ENCODE measurements at places on chromosomes 2 and 18.

- DNase-seq, result no peak
Observed at GRCh38 chr2:112204411-112204810, 50.4 kb downstream of the ZC3H8 start.

DNA sequence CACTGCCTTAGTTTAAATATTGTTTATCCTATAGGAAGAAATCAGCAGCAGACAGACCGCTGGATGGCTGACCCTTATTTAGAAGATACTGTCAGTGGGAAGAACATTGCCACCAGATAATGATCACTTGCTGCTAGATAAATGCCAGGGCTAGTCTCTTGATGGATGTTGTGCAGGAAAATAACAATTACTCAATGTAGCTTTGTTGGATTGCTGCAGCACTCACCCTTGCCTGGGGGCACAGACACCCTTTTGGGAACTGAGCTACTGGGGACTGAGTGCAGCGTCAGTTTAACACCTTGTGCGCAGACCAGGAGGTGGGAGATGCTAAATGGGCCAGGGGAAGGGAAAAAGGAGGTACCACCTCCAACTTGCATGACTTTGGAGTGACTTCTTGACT lies 64.2 kb upstream of the CAPN13 start:
- DNase-seq, result no peak

- DNase-seq, result no peak
Observed at GRCh38 chr2:134198006-134198634, 55.8 kb upstream of the MGAT5 start.

DNA sequence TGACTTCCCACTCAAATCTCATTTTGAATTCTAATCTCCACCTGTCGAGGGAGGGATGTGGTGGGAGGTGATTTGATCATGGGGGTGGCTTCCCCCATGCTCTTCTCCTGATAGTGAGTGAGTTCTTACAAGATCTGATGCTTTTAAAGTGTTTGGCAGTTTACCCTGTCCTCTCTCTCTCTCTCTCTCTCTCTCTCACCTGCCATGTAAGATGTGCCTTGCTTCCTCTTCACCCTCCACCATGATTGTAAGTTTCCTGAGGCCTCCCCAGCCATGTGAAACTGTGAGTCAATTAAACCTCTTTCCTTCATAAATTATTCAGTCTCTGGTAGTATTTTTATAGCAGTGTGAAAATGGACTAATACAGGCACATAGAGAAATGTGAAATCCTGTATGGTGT lies 7.0 kb upstream of the LDAH start:
- no peak for DNase-seq

DNA sequence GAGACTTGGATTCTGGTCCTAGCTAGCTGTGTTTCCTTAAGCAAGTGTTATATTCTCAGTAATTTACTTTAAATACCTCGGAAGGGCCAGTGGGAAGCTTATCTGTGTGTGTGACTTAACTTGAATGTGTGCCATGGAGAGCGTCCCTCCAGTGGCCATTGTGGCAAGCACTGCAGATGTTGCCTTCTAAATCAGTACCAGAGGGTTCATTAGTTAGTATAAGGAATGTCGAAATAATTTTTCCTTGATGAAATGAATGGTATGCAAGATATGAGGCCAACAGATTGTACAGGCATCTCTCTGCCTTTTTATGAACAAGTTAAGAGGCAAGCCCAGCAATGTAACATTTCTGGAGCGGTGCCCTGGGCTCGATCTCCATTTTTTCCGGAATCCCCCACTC lies 52.0 kb downstream of the FBXO36 start:
- no peak for DNase-seq

DNA sequence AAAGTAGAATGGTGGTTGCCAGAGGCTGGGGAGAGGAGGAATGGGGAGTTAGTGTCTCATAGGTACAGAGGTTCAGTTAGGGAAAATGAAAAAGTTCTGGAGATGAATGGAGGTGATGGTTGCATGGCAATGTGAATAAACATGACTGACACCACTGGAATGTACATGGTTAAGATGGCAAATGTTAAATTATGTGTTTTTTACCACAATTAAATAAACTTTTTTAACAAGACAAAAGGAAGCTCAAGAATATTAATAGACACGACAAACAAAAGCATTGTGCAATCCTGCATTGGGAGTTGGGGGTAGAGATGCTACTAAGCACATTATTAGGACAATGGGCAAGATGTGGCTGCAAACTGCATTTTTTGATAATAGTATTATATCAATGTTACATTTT lies 147.7 kb downstream of the TWIST2 start:
- DNase-seq, result no peak

- no peak for DNase-seq
Observed at GRCh38 chr2:28751956-28752630, 463 bp downstream of the PPP1CB start.

- no peak for DNase-seq
Observed at GRCh38 chr18:58928386-58928785, 63.7 kb downstream of the ZNF532 start.

GRCh38 chr2:120866071-120866470 lies 130.4 kb downstream of the GLI2 start:
- DNase-seq, result no peak

DNA sequence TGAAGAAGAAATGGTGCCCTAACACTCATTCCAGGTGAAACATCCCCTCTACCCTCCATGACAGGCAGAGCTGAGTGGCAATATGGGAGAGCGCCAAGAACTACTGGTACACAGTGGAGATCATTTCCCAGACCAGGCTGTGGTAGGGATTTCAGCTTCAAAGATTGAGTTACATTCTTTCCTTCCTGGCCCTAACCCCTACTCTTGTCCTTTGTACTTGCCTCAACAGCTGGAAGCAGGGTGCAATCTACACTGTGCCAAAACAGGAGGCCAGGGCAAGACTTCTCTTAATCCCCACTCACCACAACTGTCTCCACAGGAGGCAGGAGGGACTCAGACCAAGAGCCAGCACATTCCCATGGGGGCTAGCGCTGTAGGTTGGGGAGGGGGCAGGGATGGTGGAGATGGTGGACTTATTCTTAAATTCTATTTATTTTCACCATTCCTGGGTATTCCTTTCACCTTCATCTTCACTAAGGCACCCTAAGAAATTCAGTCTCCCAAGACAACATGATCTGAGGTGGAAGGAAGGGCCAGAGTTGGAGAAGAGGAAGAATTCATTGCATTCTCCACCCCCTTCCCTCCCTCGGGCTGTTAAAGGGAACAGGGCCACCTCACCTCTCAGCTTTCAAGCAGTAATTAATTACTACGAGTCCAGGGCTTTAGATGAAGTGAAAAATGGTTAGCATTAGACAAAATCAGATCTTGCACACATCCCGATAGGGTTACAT lies 65.9 kb downstream of the AAK1 start:
- DNase-seq, result no peak

DNA sequence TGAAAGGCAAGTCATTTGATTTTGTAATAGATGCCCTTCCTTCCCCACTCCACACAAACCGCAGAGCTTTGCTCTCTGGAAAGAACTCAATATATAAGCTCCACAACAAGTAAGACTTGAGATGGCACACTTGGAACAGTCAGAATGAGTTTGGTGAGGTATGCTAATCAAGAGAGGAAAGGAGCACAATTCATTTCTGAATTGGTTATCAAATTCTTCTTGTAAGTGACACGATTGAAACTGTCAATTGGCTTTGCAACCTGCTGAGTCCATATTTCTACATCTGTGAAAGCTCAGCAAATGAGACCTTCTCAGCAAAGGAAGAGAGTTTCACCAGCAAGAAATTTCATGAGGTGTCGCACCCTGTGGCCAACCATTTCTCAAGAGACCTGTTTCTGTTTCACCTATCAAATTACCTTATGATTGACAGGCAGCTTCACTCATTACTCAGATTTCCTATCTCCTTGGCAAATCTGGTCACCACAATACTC lies 19.1 kb downstream of the CTLA4 start:
- no peak for DNase-seq

DNA sequence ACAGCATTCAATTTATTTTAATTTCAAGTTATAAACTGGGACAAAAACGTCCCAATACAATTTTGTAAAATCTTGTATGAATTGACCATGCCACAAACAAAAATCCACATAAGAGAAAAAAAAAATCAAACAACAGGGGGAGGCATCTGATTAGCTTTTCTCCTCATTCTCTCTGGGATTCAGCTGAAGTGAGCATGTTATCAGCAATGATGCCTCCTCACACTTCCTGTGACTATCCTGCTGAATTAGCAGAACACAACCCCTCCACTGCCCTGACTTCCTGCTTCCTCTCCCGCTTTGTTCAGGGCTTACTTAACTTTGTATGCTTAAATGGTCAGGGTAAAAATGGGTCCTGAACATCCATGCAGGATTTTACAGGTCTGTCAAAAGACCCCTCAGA lies 132.2 kb upstream of the ITGB6 start:
- no peak for DNase-seq

- no peak for DNase-seq
Observed at GRCh38 chr2:51469102-51469501, 437.2 kb upstream of the NRXN1 start.

- no peak for DNase-seq
Observed at GRCh38 chr18:377088-377487, 109.2 kb upstream of the THOC1 start.

- no peak for DNase-seq
Observed at GRCh38 chr2:27086724-27087593, at the start of gene KHK. Gene KHK, plus strand, starts transcription at chr2:27086772. Its CDS starts 488 bp downstream, at chr2:27087260.

GRCh38 chr2:198518935-198519334 lies 714.5 kb downstream of the PLCL1 start:
- no peak for DNase-seq

GRCh38 chr2:108932736-108933332 lies 56.2 kb downstream of the EDAR start:
- DNase-seq, result no peak

GRCh38 chr18:2395427-2396161 lies 175.7 kb downstream of the METTL4 start:
- no peak for DNase-seq

DNA sequence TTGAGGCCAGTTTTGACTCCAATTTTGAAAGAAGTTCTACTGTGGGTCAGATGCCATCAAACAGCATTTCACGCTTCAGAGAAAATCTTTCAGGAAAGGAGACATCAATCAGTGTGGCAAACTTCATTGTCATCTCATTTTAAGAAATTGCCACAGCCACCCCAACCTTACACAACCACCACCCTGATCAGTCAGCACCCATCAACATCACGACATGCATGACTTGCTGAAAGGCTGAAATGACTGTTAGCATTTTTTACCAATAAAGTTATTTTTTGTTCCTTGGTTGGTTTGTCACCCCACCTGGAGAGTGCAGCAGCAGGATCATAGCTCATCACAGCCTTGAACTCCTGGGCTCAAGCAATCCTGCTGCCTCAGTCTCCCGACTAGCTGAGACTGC lies 10.4 kb downstream of the DNAJC10 start:
- DNase-seq, result no peak

GRCh38 chr2:12173271-12173942 lies 427.0 kb downstream of the LPIN1 start:
- no peak for DNase-seq

DNA sequence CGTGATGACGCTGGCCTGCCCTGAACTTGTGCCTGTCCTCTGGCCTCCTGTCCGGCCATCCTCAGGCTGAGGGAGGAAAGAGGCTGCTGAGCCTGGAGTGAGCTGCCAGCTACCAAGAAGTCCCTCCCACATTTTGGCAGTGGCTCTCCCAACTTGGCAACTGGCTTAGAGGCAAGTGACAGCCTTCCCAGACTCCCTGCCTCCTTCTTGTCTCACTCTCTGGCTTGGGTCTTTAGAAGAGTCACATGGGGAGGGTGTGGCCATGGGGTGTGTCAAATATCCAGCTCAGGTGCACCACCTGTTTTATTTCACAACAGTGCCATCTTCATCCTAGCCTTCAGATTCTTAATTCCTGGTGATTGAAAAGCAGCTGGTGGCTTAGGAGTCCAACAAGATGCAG lies 222.9 kb downstream of the PRKCE start:
- no peak for DNase-seq

GRCh38 chr2:15271276-15271675 lies 289.9 kb downstream of the NBAS start:
- DNase-seq, result no peak

DNA sequence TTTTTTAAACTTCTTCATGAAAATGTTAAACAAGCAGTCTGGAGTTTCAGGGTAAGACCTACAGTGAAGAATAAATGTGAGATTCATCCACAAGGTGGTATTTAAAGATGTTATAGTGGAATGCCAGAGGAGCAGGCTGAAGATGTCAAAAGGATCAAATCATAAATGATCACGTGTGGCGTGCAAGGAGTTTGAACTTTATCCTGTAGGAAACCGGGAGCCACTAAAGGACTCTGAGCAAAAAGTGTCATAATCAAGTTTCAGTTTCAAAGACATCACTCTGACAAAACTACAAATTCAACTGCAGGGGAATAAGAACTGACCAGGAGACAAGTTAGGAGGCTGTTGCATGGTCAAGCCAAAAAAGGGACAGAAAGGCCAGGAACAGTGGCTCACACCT lies 19.9 kb downstream of the NHEJ1 start:
- DNase-seq, result no peak

DNA sequence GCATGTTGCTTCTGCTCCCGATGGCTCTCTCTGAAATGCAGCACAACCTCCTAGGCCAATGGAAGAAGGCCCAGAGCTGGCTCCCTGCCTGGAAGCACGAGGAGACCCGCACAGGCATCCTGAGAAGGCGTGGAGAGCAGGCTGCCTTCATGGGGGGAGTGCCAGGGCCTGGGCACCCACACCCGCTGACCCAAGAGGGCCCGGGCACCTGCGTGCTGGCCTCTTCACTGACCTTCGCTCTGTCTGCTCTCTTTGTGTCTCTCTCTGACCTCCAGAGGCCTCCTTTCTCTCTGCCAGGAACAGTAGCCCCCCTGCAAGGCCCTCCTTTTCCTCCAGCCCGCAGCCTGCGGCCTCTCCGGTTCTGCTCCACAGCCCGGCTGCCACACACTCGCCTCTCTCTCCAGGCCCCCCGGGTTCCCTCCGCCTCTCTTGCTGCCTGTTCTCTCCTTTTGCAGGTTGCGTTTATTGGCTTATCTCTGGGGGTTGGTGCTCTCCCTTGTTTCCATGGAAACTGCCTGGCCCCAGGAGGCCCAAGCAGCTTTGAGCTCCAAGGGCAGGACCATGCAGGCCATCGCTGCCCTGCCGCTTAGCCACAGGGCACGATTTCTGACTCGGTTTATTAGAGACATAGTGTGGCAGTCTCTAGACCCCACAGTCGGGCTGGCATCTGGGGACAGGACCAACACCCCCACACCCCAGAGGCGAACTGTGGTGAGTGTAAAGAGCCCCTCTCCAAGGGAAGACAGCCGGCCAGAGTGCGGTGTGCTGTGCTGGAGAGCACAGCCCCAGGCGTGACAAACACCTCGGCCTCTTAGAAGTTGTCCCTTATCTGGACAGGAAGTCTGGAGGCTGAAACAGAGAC lies 1.7 kb downstream of the MZT2B start:
- no peak for DNase-seq

- DNase-seq, result no peak
Observed at GRCh38 chr2:2662037-2662846, 331.2 kb upstream of the MYT1L start.

Measured in mesothelial cell of epicardium (in vitro differentiated cells).